ENCODE measurements at places on chromosomes 16 and 17.

DNA sequence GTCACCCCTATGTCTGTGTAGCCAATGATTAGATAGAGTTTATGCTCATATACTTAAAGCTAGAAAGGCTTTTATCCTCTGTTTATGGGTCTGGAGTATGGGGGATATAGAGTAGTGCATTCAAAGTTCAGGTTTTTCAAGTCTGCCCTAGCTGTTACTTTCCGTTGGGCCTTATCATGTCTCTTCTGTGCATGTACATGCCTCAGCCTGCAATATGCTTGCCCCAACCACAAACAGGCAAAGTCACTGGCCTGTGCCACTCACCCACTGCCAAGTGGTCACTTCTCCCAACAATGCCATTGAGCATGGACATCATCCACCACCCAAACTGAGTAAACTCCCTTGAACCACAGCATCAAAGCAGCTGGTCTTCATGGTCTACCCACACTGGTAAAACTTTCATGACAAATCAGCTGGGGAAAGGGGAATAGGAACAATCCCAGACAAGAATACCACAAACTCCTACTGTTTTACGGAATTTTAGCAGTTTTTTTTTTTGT, 70.3 kb upstream of the C17orf78 start:
- no peak for DNase-seq

GRCh38 chr16:49855280-49855821, 561 bp downstream of the ZNF423 start:
- peak; percentile 20 for DNase-seq

DNA sequence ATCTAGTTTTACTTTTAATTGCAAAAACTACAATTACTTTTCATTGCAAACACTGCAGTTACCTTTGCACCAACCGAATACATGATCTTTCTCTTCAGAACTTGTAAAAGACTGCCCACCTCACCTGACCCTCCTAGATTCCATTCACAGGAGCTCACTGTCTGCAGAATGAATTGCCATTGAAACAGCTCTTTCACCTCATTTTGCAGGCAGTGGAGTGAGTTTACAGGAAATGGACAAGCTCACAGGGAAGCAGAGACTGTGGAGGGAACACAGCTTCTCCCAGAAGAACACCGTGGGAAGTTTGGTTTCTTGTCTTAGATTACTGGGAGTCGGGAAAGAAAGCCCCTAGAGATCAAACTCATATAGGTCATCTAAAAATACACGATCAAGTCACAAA, 439.7 kb upstream of the RBFOX1 start:
- no peak for DNase-seq

DNA sequence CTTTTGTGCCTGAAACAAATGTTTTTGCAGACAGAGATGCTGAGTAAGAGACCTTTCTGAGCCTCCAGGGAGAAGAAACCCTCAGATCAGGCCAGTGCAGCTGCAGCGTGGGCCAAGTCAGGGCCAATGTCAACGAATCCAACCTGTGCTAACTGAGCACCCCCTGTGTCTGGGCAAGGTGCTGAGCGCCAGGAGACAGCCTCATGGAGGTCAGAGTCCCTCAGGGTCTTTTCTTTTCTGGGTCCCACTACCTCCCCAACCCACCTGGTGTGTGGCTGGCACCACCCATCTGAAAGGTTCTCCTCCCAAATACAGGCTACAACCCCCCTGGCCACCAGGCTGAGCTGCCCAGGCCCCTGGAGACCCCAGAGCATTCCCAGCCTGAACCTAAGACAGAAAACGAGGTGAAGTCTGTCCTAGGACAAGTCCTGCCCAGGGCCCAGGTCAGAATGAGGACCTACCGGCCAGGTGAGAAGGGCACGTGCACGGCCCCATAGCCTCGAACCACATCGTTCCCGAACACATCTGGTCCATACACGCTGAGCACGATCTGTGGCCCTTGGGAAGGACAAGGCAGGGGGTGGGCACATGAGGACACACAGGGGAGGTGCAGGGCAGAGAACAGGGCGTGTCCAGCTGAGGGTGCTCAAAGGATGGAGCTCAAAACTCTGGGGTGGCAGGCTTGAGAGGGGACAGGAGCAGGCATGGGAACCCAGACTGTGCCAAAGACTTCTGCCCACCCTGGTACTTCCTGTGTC, 15.0 kb downstream of the B9D1 start:
- no peak for DNase-seq

DNA sequence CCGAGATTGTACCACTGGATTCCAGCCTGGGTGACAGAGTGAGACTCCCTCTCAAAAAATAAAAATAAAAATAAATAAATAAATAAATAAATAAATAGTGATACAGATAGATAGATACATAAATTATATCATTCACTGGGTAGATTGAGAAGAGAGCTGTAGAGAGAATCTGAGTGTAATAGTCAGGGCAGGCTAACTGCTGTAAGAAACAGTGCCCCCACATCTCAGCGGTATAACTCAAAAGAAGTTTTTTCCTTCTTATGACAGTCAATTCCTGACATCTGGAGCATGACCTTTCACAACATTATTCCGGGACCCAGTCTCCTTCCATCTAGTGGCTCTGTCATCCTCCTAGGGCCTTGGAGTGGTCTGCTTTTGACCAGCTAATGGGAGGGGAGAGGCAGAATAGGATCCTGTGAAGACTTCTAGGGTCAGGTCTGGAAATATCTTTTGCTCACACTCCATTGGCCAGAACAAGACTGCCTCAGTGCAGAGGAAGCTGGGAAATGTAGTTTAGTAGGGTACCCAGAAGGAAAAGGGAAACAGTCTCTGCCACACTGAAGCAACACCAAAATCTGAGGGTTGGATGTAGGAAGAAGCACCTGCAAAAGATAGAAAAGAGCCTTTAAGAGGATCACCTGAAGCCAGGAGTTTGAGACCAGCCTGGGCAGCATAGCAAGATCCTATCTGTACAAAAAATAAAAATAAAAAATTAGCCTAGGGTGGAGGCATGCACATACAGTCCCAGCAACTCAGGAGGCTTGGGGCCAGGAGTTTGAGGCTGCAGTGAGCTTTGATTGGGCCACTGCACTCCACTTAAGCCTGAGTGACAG, 3.0 kb upstream of the QPRT start:
- DNase-seq, result no peak

DNA sequence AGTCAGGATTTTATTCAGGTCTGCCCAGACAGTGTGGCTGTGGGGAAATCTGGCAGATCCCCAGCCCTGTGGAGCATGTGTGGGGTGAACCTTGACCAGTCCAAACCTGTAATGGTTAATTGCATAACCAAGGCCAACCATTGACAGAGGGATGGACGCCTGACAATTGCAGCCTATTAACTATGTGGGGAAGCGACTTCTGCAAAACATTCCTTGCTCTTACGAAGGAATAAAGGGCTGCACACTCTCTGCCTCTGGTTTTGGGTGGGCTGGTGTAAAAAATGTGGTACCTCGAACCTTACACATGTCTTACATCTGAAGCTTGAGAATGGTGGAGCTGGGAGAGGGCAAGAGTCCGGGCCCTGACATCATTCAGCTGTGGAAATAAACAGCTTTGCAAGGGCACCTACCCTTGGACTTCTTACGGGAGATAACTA, 35.8 kb downstream of the MAF start:
- DNase-seq, result no peak

GRCh38 chr16:85220125-85220839, 108.0 kb upstream of the CIBAR2 start:
- no peak for DNase-seq

- DNase-seq, result no peak
These were observed 29.3 kb downstream of the DYNLRB2 start for GRCh38 chr16:80570106-80570478.

DNA sequence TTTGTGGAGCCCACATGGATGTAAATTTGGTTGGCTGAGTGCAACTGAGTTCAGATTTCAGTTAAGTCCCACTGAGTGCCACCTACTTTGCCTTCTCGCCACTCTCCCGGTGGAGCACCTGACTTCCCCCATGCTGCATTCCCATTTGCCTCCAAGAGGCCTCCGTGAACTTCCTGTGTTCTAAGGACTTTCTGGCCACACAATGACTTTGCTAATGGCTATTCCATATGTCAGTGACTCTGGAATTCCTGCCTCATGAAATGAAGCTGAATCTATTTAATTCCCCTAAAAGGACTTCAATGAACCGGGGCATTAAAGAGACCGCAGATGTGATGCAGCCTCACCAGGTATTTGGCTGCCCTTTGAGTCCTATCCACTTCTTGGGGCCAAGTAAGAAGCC, 29.9 kb downstream of the ABCC12 start:
- no peak for DNase-seq

GRCh38 chr16:23949630-23950290, 114.0 kb downstream of the PRKCB start:
- DNase-seq, result no peak

DNA sequence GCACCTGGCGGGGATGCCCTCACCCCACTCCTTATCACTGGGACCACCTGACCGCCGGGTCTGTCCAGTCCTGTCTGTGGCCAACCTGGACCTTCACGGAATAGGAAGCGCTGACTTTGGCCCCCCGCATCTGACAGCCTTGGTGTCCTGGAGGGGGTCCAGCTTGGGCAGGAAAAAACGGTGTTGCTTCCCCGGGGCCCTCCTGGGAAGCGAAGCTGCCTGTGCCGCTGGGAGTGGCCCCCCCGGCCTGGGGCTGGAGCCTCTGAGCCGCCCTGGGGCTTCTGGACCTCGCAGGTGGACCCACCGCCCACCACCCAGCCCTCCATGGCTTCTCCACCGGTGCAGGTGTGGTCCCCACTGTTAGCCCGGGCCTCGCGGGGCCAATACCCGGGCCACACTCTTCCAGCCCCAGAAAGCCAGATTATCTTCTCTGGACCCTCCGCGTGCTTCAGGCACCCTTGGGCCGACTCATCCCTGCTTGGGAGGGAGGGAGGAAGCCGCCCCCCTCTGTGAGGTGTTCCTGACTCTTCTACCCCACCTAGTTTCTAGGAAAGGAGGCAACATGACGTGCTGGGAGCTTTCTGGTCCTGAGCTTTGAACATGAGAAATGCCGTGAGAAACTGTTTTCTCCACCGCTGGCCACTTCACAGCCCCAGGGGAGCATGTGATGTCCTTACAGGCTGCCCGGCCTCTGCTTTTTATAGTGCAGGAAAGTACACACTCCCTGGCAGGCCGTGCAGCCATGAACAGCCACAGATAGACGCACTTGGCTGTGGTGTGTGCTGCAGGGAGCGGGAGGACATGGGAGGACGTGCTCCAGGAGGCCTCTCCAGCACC, 1.1 kb downstream of the C1QTNF1 start:
- DNase-seq, result no peak

GRCh38 chr17:4733073-4733531, 1.9 kb downstream of the MED11 start:
- DNase-seq, result no peak

- DNase-seq, result no peak
These were observed 478.8 kb upstream of the CDH11 start for GRCh38 chr16:65600629-65601028.

GRCh38 chr16:10949424-10949970, 5.1 kb downstream of the CLEC16A start:
- DNase-seq, result no peak

- DNase-seq, result no peak
These were observed 3.2 kb downstream of the SOST start for GRCh38 chr17:43755389-43755875.

- DNase-seq, result no peak
These were observed 73.6 kb downstream of the GPRC5B start for GRCh38 chr16:19810817-19811731.

DNA sequence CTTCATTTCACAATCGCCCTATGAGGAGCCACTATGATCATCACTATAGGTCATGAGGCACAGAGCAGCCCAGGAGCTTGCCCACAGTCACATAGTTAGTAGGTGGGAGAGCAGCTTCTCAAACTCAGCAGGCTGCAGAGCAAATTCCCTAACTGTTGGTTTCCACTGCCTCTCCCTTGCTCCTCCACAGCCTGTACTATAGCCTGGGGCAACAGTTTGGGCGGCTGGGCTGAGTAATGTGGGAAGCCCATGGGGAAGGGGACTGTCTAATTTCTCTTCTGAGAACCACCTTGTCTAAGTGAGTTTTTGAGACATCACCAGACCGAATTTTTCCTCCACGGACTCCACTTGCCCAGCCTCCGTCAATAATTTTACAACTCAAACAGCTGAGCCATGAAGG, 73.4 kb upstream of the GPR139 start:
- DNase-seq, result no peak

DNA sequence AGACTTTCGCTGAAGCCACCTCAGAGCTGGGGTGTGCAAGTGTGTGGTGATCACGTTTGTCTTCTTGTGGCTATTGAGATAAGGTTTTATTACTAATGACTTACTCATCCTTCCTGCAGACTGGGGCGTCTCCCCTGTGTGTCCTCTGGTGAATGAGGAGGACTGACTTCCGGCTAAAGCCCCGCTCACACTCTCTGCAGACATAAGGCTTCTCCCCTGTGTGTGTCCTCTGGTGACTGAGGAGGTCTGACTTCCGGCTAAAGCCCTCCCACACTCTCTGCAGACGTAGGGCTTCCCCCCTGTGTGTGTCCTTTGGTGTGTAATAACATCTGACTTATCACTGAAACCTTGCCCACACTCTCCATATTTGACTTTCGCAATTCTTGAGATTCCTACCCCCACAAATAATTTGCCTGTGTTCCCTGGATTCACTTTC, 19.4 kb downstream of the PRDM7 start:
- DNase-seq, result no peak

Data from GOT3 (cell line).